ENCODE measurements at places on chromosomes 13 and 19. TPM values are rescaled to one million over a fixed set of nuclear protein-coding genes. Genes with fewer than 3 reads are reported as not detected.

LILRB1 gene
- total RNA-seq, result not detected

KIR3DL2 gene
- total RNA-seq, result not detected

GPR108 gene
- 43.3 TPM for total RNA-seq

SIGLEC11 gene
- total RNA-seq, result 0.25 TPM

OR4F17 gene
- not detected for total RNA-seq

ZIK1 gene
- 3.2 TPM for total RNA-seq

ARL11 gene
- total RNA-seq, result 0.89 TPM

IGFL3 gene
- total RNA-seq, result not detected

SLC25A23 gene
- total RNA-seq, result 10.1 TPM

NCR1 gene
- total RNA-seq, result not detected

SPPL2B gene
- 23.5 TPM for total RNA-seq

NLRP9 gene
- total RNA-seq, result not detected

CDC16 gene
- total RNA-seq, result 26.0 TPM

DOCK9 gene
- total RNA-seq, result 431 TPM

KIR3DL1 gene
- total RNA-seq, result not detected

VSIG10L gene
- total RNA-seq, result 0.27 TPM

ZNF429 gene
- total RNA-seq, result 2.7 TPM

NLRP11 gene
- not detected for total RNA-seq

CCDC70 gene
- total RNA-seq, result 0.54 TPM

CLDN10 gene
- not detected for total RNA-seq

ZNF667 gene
- 0.94 TPM for total RNA-seq

ABHD13 gene
- 7.7 TPM for total RNA-seq

MIR17HG gene
- total RNA-seq, result 0.93 TPM

ZNF541 gene
- total RNA-seq, result 0.15 TPM

GDF15 gene
- total RNA-seq, result 412 TPM

NTF4 gene
- not detected for total RNA-seq

PAF1 gene
- 39.4 TPM for total RNA-seq

POP4 gene
- total RNA-seq, result 72.3 TPM

CKAP2 gene
- total RNA-seq, result 58.2 TPM

C19orf38 gene
- not detected for total RNA-seq

ZNF544 gene
- 36.4 TPM for total RNA-seq

CEACAM20 gene
- total RNA-seq, result not detected

SMAD9 gene
- total RNA-seq, result 9.2 TPM

ANGPTL8 gene
- total RNA-seq, result not detected

C19orf12 gene
- total RNA-seq, result 36.6 TPM

ZNF416 gene
- 3.0 TPM for total RNA-seq

PRSS57 gene
- total RNA-seq, result not detected

SIAH3 gene
- total RNA-seq, result not detected

LRRC8E gene
- 1.00 TPM for total RNA-seq

STAP2 gene
- 30.9 TPM for total RNA-seq

IRS2 gene
- total RNA-seq, result 0.64 TPM

SLC7A1 gene
- total RNA-seq, result 30.9 TPM

PABPC3 gene
- 0.05 TPM for total RNA-seq

SIGLEC5 gene
- total RNA-seq, result 0.27 TPM
